ENCODE measurements at places on chromosomes 16 and 17. TPM values are rescaled to one million over a fixed set of nuclear protein-coding genes. Genes with fewer than 3 reads are reported as not detected.

GPR142 gene
- total RNA-seq: not detected

ZNF287 gene
- 7.0 TPM for total RNA-seq

SOX9 gene
- total RNA-seq: 50.5 TPM

NOL3 gene
- total RNA-seq: 16.9 TPM

TMC7 gene
- total RNA-seq: 2.6 TPM

SCO1 gene
- total RNA-seq: 36.9 TPM

VMO1 gene
- total RNA-seq: 0.74 TPM

WNT9B gene
- not detected for total RNA-seq

MYOCD gene
- total RNA-seq: 0.07 TPM

PIEZO1 gene
- 184 TPM for total RNA-seq

RIPOR1 gene
- total RNA-seq: 31.6 TPM

TBC1D3E gene
- total RNA-seq: not detected

COQ9 gene
- 40.1 TPM for total RNA-seq

ITGAX gene
- not detected for total RNA-seq

SLFN11 gene
- total RNA-seq: 4.7 TPM

NPIPB8 gene
- total RNA-seq: 0.48 TPM

PRSS8 gene
- 54.2 TPM for total RNA-seq

KREMEN2 gene
- total RNA-seq: 8.5 TPM

APOBR gene
- total RNA-seq: not detected
